ENCODE measurements at places on chromosomes 2 and 18.

- DNase-seq, result no peak
Observed at GRCh38 chr2:241965931-241966412, 96.4 kb downstream of the RTP5 start.

- no peak for DNase-seq
Observed at GRCh38 chr2:102619414-102620319, at the start of gene SLC9A2. Gene SLC9A2, plus strand, starts transcription at chr2:102619553. Its CDS starts 296 bp downstream, at chr2:102619849.

DNA sequence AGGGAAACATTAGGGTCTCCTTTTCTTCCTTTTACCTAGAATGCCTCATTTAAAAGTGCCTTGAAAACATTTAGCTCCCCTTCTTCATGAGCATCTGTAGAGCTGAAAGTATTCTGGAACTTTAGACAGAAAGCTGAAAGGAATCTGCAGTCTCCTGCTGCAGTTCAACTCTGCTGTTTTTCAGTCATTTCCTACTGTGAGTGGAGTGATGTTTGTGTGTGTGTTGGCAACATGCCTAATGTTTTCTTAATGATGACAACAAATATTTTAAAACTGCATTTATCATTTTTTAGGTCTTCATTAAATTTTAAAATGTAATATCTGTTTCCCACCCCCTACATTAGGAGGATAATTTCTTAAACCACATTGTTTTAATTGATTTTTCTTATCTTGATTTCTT is 66.6 kb downstream of the TWSG1 start:
- no peak for DNase-seq

DNA sequence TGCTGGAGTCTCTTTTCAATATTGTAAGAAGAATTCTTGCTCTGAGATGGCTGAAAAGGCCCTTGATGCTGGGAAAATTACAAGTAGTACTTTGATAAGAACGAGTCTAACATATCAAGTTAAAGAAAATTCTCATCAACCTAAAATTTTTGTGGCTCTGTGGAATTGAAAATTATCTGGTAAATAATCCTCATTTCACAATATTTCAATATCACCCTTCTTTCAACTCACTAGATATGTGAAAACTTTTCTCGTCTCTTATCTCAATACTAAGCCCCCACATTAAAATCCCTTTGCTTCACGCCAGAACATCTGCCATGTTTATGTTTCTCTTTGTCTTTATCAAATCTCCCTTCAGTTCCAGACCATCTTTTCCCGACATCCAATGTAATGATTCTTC is 448.8 kb downstream of the ZNF516 start:
- no peak for DNase-seq

GRCh38 chr2:26568076-26568890 is 72.9 kb downstream of the CIB4 start:
- DNase-seq, result no peak

GRCh38 chr2:27086724-27087593 is at the start of gene KHK:
Gene KHK, plus strand, starts transcription at chr2:27086772. Its CDS starts 488 bp downstream, at chr2:27087260.
- peak; percentile 68 for DNase-seq

- DNase-seq, result no peak
Observed at GRCh38 chr18:37965572-37965970, 400.0 kb upstream of the CELF4 start.

DNA sequence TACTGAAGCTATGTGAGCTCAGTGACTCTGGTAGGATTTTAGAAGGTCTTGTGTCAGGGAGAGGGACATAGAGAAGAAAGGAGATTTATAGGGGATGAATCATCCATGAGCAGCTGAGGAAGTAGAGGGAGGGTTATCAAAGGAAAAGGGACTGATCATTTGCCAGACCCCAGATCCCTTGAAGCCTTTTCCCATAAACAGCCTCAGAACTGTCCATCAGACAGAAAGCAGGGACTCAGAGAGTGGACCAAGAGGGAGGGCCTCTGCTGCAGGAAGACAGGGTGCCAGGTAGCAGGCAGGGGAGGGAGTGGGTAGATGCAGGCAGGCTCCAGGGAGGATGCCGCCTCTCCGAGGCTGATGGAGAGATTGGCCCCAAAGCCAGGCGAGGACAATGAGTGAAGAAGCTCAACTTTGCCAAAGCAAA is 133.9 kb downstream of the TNS1 start:
- DNase-seq, result no peak

- DNase-seq, result no peak
Observed at GRCh38 chr2:223697316-223697891, 95.2 kb upstream of the SCG2 start.

- DNase-seq, result no peak
Observed at GRCh38 chr2:12488352-12489318, 228.1 kb upstream of the TRIB2 start.

- no peak for DNase-seq
Observed at GRCh38 chr2:88807237-88807962, 115.9 kb downstream of the RPIA start.

DNA sequence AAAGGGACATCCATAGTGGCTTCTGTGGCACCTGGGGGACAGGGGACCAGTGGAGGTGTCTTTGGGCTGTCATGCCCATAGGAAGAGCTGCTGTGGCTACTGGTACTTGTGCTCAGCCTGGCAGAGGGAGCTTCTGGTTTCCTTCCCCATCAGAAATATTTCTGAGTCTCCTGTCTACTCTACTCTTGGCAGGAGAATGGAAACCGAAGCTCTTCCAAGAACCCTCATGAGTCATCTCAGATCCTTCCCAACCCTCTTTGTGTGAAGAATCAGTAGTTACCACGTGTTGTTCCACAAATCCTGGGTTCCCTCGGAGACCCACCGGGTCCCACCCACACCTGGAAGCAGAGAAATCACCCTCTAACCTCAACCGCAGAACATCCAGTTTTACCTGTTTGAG is 234.9 kb downstream of the FHOD3 start:
- DNase-seq, result no peak
